Activated CD4-positive, alpha-beta T cell treated with anti-CD3 and anti-CD28 coated beads, Interleukin-2, amount 50 U/mL, for 1 hour (primary cell): ENCODE measurements at places on chromosomes 2 and 18.
A peak's percentile ranks its signal among the peaks of the same experiment; 100 is the strongest.

DNA sequence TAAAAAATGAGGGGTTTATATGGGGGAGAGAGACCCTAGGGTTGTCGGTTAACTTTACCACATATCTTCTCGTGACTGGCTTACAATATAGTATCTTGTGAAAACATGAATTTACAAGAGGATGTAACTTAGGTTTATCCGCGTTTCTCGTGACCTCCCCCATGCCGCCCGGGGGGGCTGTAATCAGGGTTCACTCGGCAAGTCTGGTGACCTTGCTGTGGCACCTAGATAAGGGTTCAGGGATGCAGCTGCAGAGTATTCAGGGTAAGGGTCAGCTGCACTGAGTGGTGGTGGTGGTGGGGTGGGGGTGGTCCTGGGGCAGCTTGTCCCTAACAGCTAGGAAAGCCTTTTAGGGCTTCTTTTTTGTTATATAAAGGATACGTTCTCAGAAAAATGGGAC lies 112.3 kb downstream of the LYPD1 start:
- no peak for DNase-seq

- DNase-seq, result no peak
These were observed 60.5 kb upstream of the PXDN start for GRCh38 chr2:1804865-1805264.

GRCh38 chr2:98882971-98883779 lies 52.9 kb downstream of the CRACDL start:
- no peak for DNase-seq

- DNase-seq, result no peak
These were observed 76.8 kb downstream of the PLA2R1 start for GRCh38 chr2:159985656-159986055.

- DNase-seq, result no peak
These were observed 40.0 kb downstream of the BIN1 start for GRCh38 chr2:127066942-127067341.

GRCh38 chr2:45145073-45145899 lies 136.0 kb upstream of the SIX2 start:
- no peak for DNase-seq

GRCh38 chr2:152635635-152636298 lies 81.5 kb downstream of the PRPF40A start:
- DNase-seq, result peak; percentile 66

GRCh38 chr2:239776436-239777005 lies 248.6 kb downstream of the NDUFA10 start:
- no peak for DNase-seq

DNA sequence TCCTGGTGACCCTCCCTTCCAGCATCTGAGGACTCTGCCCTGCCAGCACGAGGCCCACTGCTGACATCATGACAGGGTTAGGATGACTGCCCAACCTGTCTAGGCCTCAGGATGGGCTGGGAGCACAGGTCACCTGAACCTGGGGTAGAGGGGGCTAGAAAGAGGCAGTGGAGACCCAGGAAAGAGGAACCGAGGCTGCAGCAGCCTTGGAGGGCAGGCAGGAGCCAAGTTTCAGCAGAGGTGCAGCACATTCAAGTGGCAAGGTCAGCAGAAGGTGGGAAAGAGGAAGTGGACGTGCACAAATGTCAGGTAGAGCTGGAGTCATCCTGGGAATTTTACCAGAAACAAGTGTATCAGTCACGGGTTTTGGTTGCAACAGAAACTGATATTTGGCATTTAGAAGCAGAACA lies 13.6 kb upstream of the RAB10 start:
- no peak for DNase-seq

GRCh38 chr2:215461836-215462532 lies 26.1 kb upstream of the FN1 start:
- DNase-seq, result no peak

DNA sequence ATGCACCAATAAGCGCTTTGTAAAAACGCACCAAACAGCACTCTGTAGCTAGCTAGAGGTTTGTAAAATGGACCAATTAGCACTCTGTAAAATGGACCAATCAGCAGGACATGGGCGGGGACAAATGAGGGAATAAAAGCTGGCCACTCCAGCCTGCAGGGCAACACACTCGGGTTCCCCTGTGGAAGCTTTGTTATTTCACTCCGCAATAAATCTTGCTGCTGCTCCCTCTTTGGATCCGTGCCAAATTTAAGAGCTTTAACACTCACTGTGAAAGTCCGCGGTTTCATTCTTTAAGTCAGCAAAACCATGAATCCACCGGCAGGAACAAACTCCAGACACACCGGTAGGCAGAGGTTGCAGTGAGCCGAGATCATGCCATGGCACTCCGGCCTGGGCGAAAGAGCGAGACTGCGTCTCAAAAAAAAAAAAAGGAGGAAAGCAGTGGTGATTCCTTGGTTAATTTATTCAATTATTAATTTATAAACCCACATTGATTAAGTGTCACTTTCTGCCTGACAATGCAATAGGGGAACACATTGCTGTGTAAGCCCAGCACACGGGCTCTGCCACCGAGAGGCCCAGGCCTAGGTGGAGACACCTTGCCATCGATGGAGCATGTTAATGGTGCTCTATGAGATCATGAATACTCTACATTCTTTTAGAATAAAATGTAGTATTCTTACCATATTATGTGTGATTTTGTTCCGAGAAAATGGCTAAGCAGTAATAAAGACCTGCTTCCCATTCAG lies 687.6 kb upstream of the HS6ST1 start:
- DNase-seq, result no peak

DNA sequence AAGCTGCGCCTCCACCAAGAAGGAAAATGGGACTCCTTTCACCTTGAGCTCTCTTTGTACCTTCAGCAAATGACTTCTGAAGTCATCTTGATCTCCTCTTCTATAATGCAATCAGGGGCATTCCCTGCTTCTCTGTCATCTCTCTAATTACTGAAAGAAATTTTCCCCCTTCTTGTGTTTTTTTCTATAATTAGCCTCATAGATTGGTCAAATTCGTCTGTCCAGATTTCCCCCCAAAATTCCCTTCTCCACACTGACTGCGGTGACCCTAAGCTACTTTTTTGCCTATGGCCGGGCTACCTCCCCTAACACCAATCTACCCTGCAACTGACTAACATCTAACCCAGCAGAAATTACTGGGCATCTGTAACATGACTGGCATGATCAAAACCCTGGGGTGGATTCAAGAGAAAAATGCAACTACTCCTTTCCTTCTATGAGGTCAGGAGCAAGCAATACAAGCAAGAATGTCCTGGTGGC lies 168.6 kb downstream of the BCL2 start:
- no peak for DNase-seq

- no peak for DNase-seq
These were observed 39.9 kb downstream of the PRKCE start for GRCh38 chr2:45691171-45691999.
